ENCODE measurements at places on chromosomes 5 and 9.

DNA sequence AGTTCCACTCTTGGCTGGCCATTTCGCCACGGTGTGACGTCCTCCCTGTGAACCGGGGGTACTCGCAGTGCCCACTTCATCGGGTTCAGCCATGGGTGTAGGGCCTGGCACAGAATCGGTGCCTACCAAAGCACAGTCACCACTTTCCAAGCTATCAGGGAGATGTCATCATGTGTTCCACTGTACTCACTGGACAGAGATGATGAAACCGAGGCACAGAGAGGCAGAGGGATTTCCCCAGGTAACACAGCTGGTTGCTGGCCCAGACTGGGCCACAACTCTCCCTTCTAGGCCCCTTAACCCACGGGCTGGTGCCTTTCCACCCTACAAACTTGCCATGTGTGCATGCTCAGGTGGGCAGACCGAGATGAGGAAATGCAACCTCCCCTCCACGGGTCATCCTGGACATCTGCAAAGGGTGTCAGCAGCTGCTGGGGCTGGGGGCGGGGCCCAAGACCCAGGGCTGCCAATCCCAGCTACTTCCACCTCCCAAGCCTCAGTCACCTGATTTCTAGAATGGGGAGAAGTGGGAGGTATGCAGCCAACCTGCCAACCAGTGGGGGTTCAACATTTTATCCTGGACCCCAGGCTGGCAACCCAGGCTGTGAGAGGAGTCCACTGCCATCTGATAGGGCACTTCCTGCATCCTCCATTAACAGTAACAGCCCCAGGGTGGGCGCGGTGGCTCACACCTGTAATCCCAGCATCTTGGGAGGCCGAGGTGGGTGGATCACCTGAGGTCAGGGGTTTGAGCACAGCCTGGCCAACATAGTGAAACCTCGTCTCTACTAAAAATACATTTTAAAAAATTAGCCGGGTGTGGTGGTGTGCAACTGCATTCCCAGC, 893 bp upstream of the SH2D3C start:
- DNase-seq: no peak

DNA sequence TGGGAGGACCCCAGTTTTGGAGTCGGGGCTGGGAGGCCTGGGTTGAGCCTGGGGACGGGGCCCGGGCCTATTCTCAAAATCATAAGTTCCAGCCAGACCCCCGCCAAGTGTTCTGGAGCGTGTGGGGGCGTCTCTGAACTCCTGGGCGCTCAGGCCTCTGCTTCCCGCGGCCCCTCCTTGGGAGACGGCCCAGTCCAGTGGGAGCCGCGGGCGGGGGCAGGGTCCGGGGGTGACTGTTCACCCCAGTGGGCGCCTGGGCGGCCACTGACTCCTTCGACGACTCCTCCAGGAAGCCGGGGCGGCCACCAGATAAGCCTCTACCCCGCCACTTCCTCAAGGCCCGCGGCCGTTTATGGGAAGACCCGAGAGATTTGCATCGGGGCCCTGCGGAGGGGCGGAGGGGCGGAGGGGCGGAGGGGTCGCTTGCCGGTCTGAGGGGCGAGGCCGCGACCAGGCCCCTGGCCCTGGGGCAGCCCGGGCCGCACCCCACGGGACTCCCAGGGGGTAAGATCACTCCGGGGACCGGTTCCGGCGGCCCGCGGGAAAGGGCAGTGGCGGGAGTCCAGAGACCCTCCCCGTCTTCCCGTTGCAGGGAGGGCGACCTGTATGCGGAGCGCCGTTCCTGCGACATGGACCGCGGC, 655 bp downstream of the TOR4A start:
- no peak for DNase-seq

- no peak for DNase-seq
Observed at GRCh38 chr5:36713541-36713940, 107.1 kb downstream of the SLC1A3 start.

DNA sequence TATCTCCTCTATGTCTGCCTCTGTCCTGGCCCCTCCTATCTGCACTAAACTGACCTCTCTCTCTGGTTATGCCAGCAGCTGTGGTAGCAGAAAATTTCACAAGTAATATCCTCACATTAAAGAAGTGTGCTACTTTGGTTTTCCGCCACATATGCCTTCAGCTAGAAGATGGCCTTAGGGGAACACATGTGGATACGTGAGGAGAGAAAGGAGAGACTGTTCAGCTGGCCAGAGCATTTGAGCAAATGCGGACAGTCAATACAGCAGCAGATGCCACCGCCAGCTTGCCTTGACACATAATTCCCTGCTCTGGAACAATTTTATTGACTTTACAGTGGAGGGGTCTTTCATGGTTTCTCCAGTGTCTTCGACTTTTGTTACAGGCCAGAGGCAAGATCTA, 434.6 kb downstream of the TAF11L14 start:
- DNase-seq: no peak

DNA sequence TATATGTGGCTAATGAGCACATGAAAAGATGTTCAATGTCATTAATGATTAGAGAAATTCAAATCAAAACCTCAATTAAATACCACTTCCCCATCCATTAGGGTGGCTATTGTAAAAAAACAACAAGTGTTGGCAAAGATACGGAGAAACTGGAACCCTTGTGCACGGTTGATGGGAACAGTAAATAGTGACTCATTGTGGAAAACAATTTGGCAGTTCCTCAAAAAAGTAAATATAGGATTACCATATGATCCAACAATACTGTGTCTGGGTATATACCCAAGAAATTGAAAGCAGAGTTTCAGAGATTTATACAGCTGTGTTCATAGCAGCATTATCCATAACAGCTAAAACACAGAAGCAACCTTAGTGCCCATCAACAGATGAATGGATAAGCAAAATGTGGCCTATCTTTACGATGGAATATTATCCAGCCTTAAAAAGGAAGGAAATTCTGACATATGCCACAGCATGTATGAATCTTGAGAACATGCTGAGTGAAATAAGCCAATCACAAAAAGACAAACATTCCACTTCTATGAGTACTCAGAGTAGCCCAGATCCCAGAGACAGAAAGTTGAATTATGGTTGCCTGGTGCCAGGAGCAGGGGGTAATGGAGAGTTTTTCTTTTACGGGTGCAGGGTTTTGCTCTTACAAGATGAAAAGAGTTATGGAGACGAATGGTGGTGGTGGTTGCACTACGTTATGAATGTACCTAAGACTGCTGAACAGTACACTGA, 41.4 kb upstream of the LRRC14B start:
- DNase-seq: no peak

- DNase-seq: no peak
Observed at GRCh38 chr5:170791325-170791954, 7.9 kb downstream of the GABRP start.

DNA sequence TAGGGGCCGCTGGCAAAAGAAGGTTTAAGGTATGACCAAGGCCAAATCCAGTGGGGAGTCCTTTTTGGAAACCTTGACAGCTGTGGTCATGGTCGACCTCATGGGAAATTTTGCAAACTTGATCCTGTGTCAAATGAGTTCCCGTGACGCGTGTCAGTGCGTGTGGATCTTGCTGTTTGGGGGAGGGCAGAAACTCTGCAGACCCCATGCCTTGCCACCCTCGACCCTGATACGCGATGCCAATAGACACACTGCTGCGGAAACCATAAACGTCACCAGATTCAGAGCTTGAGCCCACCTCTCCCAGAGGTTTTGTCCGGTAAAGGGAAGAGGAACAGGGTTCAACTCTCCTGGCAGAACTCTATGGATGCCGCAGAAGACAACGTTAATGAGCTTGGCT, 104.7 kb downstream of the ADAMTS2 start:
- peak; percentile 5 for DNase-seq

Measured in ovary (tissue), 10 donors.